SW 1271 (cell line): ENCODE measurements at places on chromosomes 11 and 22.

GRCh38 chr11:96145163-96145585, 197.8 kb downstream of the MAML2 start:
- DNase-seq: no peak

GRCh38 chr22:32746732-32747131, 54.8 kb upstream of the TIMP3 start:
- DNase-seq: no peak

GRCh38 chr11:27972522-27973170, 135.3 kb downstream of the KIF18A start:
- no peak for DNase-seq

- peak; percentile 6 for DNase-seq
These were observed 32.1 kb downstream of the SYT13 start for GRCh38 chr11:45254070-45254469.

GRCh38 chr22:50482107-50483074, 1.0 kb downstream of the ADM2 start:
- no peak for DNase-seq

- DNase-seq: no peak
These were observed 195.1 kb upstream of the TBCEL start for GRCh38 chr11:120828847-120829246.

GRCh38 chr11:117823294-117823945, 1.1 kb downstream of the FXYD2 start:
- DNase-seq: no peak

DNA sequence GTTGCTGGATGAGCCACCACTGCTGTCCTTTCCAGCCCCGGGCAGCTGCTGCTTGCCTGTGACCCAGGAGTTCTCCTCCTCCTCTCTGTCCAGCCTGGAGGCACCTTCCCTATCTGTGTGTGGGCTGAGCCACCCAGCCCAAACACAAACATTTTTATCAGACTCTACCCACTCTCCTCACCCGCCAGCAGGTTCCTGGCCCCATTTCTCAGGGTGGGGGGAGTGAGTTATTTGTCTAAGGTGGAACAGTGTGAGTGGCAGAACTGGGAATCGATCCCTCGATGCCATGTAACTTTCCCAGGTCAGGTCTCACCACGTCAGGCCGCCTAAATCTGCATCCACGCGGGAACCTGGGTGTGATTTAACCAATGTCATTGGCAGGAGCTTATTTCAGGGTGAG, 20.8 kb upstream of the SMIM38 start:
- DNase-seq: no peak

GRCh38 chr11:121341609-121342008, 49.0 kb downstream of the SC5D start:
- no peak for DNase-seq

- DNase-seq: no peak
These were observed 3.7 kb downstream of the ALX4 start for GRCh38 chr11:44306052-44306917.

DNA sequence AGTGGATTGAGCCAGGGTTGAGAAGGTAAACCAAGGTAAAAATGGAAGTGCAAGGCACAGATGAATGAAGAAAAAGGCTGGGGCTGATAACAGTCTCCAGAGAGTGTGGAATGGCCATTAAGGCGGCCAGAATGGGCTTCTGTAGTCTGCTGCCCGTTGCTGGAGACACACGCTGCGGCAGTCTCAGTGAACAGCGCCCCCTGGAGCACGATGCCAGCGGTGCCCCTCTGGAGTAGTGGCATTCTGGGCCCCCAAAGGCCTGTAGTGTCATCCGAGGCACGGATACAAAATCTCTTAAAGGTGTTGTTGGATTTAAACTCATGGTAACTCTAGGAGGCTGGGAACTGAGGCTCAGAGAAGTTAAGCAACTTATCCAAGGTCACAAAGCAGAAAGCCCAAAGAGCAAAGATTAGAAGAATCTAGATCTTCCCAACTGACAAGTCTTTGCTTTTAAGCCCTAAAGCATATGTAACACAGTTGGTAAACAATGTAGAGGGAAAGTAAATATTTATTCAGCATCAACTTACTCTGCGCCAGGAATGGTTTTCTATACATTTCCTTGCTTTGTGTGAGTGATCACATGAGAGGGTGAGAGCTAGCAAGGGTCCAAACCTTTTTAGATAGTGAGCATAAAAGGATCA, 18.2 kb downstream of the KCNJ1 start:
- DNase-seq: peak; percentile 31

- no peak for DNase-seq
These were observed 12.4 kb downstream of the GRAP2 start for GRCh38 chr22:39913321-39913720.

GRCh38 chr22:25710501-25710900, 31.5 kb upstream of the MYO18B start:
- DNase-seq: no peak

DNA sequence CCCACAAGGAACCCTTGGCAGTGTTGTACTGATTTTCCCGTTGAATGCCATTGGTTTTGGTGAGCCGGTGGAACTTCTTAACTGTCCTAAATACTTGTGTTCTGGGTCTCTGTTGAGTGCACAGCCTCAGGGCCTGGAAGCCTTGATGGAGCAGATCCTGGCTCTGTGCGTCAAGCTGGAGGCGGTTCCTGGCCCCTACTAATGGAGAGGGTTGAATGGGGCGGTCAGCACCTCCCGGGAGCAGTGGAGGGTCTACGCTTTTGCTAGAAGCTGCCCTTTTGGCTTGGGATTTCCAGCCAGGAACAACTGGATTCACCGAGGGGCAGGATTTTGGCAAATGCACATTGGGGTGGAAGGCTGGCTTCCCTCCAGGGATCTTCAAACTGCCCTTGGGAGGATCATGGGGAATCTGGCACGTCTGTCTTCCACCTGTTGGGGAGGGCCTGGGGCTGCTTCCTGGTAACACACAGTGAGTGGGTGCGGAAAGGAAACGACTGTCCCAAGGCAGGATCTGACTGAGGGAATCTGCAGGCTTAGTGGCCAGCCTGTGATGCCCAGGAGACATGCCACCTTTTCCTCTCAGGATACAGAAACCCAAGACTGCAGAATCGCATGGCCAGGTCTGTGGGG, 6.9 kb upstream of the OSBPL5 start:
- no peak for DNase-seq

DNA sequence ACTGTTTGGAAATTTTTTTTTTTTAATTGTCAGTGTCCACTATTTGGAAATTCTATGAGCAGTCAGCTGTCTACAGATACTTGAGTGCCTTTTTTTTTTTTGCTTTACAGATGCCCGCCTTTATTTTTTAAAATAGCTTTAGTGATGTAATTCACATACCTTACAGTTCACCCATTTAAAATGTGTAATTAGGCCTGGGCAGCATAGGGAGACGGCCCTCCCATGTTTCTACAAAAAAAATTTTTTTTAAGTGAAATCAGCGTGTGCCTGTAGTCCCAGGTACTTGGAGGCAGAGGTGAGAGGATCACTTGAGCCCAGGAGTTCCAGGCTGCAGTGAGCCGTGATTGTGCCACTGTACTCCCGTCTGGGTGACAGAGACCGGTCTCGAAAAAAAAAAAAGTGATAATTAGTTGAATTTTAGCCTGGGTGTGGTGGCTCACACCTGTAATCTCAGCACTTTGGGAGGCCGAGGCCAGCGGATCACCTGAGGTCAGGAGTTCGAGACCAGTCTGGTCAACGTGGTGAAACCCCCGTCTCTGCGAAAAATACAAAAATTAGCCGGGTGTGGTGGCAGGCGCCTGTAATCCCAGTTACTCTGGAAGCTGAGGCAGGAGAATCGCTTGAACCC, 1.5 kb downstream of the ZNF143 start:
- DNase-seq: no peak

DNA sequence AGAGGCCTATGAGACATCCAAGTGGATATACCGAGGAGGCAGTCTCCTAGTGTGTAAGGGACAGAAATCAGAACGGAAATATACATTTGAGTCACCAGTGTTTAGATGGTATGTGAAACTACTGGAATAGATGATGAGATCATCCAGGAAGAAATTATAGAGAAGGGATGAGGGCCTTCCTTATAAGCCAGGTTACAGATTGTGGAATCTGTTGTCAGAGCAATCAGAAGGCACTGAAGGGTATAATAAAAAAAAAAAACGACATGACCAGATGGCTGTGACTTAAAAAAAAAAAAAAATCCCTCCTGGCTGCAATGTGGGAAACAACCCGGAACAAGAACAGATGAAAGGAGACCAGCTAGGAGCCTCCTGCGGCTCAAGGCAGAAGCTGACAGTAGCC, 2.7 kb downstream of the MAJIN start:
- DNase-seq: no peak

- DNase-seq: no peak
These were observed 3.6 kb upstream of the MRGPRG start for GRCh38 chr11:3222003-3222855.

DNA sequence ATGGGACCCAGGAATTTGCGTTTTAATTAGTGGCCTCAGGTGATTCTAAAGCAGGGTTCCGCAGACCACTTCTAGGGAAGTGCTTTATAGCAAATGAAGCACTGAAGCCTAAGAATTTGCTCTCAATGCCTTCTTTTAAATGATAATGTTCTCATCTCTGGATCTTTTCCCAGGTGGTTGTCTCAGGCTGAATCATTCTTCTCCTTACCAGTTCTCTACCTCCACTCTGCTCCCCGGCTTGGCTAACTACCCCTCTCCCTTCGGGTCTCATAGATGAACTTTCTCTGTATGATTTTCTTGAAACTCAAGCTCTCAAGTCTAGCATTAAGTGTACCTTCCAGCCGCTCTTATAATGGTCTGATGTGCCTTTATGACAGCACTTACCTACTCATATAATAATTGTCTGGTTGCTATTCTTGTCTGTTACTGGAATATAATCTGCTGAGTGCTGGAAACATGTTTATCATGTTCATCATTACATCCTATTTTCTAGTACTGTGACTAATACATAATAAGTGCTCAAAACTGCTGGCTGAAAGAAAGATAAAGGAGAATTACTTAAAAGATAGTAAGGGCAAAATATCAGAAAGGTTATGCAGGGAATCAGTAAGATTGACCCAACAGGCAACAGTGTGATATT, 195.9 kb upstream of the SESN3 start:
- no peak for DNase-seq

DNA sequence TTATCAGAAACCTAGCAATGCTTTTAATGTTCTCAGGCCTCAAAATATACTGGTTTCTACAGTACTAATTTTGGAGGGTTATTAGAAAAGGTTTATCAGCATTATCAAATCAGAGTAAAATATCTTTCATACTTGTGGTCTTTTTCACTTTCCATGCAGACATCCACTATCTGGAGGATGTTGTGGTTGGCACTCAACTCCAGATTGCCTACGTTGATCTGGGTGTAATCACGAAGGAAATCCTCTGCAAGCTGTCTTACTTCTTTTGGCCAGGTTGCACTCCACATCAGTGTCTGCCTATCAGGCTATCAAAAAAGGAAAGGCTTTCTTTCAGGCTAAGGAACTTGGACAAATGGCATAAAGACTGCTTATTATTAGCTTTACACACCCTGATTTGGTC, 11.6 kb downstream of the DDX17 start:
- DNase-seq: no peak

DNA sequence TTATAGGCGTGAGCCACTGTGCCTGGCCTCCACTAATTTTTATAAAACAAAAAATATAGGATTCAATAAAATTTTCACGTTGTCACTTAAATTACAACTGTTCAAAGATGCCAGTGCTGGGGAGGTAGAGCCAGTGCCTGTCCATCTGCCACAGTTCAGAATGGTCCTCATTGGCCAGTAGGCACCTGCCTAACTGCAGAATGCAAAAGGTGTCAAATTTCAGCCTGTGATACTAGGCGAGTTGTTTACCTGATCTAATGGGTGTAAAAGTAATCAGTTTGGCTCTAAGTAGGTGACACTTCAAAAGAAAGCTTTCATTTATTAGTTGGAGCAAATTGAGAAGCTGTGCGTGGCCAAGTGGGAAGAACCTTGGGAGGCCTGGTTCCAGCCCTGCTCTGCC, 2.4 kb downstream of the SMARCB1 start:
- DNase-seq: no peak

DNA sequence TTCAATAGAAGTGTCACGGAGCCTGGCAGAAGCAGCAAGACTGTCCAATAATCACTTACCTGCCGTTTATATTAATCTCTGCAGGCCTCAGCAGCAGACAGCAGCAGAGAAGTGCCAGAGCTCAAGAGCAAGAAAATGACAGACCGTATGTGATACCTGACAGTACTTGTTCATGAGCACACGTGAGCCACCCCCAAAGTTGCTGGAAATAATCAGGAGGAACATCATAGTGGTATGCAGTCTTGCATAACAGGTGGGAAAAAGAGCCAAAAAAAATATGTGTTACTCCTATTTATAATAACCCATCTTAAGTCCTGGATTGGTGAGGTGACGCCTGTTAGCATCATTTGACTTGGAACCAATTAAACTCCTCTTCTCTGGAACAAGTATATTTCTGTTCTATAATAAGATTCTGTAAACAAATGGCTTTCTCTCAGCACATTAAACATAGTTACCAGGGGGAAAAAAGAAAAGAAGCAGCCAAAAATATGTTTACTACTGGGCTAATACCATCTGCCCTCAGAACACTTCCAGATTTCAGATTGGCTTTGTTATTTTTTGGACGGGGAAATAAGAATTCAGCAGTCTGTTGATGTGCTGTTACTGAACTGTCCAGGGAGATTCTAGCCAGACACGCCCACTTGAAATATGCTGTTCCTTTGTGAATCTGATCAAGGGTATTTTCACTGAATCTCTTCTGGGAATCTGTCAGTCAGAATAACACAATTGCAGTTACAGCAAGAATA, 7.9 kb upstream of the SLN start:
- DNase-seq: no peak

- no peak for DNase-seq
These were observed 42.8 kb downstream of the TRIOBP start for GRCh38 chr22:37739611-37740049.

- peak; percentile 53 for DNase-seq
These were observed 15.6 kb downstream of the PISD start for GRCh38 chr22:31646186-31647019.

- no peak for DNase-seq
These were observed 19.7 kb downstream of the CLNS1A start for GRCh38 chr11:77617892-77618291.

GRCh38 chr11:67269401-67270255, 3.4 kb downstream of the GRK2 start:
- no peak for DNase-seq

- DNase-seq: no peak
These were observed 216.5 kb downstream of the DYNC2H1 start for GRCh38 chr11:103325686-103326069.
